Femur (tissue), 1 donor: ENCODE measurements at places on chromosomes 3 and 15.

GRCh38 chr3:72554689-72555088 lies 293.6 kb downstream of the SHQ1 start:
- DNase-seq, result no peak

DNA sequence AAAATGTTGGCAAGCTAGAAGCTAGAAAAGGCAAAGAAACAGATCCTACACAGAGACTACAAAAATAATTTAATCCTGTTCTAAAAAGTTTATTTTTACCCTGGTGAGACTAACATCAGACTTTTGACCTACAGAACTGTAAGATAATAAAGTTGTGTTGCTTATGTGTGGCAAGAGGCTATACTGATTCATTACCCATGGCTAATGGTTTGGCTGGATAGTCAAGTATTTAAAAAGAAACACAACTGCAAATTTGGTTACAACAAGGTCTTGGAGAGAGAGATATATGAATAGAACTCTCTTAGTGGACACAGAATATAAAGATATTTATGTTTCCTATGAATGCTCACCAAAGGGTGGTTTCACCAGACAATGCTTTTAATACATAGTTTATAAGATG lies 364.2 kb upstream of the PLSCR5 start:
- DNase-seq, result no peak

DNA sequence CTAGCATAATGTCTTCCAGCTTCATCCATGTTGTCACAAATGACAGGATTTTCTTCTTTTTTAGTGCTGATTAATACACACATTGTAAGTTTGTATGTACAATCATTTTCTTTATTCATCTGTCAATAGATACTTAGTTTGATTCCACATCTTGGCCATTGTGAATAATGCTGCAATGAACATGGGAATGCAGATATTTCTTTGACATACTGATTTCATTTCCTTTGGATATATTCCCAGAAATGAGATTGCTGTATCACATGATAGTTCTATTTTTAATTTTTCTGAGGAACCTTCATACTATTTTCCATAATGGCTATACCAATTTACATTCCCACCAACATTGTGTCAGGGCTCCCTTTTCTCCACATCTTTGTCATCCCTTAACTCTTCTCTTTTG lies 117.9 kb downstream of the MEIS2 start:
- DNase-seq, result no peak

DNA sequence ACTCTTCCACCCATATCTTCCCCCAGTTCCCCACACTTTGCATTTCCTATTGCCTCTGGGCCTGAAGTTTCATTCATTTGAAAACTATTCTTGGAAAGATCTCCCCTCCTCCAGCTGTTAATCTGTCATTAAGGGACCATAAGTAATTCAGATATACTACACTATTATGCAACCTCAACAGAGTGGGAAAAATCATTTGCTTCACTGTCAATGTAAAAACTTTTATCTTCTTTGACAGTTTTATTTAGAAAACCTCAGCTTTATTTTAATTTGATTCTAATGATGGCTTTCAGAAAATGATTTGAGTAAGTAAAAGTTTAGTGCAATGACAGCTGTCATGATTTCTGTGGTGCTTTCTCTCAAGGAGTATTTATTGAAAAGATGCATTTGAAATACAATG lies 435.3 kb upstream of the KCNMB2 start:
- DNase-seq, result no peak

- DNase-seq, result no peak
Observed at GRCh38 chr3:111972891-111973290, 5.9 kb upstream of the ABHD10 start.

- DNase-seq, result no peak
Observed at GRCh38 chr3:143831208-143831607, 17.1 kb downstream of the SLC9A9 start.

DNA sequence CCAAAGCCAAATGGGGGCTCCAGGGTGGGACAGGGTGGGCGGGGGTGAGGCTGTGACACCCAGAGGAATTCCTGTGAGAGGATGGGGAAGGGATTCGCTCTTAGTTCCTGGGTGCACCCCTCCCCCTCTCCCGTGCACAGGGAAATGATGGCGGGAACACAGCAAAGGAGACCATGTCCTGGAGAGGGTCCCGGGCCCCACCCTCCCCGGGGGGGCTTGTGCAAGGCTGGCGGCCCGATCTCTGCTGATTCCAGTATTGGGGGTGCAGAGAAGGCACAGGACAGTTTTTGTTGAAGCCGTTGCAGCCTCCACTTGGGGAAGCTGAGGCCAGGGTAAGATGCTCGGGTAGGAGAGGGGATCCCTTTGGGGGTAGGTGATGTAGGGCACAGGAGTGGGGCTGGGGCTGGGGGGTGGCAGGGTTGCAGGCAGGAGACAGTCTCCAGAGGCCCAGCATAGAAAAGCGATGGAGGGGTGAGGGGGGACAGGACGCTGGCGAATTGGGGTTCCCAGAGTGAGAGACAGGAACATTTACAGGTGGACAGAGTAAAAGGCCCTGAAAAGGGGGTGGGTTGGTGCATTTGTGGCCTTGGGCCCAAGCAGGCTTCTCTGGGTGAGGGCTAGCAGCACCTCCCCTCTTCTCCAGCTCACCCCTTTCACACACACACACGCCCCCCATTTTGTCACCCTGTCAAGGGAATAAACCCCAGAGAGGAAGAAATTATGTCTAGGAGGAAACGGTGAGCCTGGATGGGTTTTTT lies 38.5 kb downstream of the HMCES start:
- peak; percentile 47 for DNase-seq

DNA sequence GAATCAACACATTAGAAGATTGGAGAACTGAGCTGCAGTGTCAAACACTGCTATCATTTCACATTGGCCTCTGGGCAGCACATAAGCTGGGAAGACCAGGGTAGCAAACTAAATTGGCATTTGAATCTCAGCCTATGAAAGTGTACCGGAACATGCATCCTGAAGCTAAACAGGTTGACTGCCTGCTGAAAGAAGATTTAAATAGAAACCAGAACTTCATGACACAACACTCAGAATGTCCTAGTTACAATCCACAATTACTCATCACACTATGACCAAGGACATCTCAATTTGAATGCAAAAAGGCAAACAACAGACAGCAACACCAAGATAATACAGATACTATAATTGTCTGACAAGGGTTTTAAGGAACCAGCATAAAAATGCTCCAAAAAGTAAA lies 26.2 kb downstream of the TM2D3 start:
- DNase-seq, result no peak

GRCh38 chr3:124297062-124297980 lies 305.4 kb upstream of the ROPN1 start:
- peak; percentile 37 for DNase-seq

DNA sequence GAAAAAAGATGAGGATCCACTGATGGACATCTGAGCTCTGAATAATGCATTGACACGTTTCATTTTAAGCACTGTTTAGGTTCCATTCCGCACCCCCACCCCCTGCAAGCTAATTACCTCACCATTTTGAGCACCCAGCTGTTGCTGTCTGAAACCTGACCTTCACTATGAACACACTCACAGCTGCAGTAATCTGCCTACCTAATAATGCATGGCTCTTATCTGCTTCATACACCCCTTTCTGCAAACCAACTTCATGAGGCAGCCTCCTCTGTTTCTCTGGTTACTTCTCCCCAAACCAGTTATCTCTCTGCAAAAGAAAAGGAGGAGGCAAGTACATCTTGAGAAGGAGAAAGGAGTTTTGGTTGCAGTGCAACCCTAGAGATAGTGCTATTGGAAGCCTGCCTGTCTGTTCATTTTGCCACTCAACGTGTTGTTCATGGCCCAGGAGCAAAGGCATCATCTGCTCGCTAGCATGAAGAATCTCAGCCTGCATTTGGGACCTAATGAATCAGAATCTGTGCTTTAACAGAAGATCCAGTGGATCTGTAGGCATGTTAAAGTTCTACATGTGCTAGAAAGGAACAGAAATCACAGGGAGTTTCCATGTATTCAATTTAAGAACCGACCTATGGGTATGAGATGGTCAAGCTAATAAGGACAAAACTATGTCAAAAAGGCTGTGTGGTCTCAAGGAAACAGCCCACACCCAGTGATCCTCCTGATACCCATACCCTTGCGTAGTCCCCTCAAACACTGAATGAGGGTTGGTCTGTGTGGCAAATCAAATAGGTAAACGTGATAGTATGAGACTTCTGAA lies 87.2 kb downstream of the MB21D2 start:
- DNase-seq, result no peak

DNA sequence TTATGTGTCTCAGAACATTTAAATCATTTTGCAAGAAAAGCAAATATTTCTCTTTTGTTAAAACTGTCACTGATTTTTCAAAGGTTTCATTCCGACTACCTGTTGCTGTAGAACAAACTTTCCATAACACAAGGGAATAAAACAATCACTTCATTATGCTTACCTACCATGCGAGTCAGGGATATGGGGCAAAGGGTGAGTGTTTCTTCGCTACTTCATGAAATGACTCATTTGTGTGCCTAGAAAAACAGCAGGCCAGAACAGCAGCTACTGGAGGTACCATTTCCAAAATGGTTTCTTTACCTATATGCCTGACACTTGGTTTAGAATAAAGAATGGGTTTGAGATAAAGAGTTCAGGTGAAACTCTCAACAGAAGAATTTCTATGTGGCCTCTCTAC lies 712.5 kb downstream of the PLOD2 start:
- DNase-seq, result no peak

DNA sequence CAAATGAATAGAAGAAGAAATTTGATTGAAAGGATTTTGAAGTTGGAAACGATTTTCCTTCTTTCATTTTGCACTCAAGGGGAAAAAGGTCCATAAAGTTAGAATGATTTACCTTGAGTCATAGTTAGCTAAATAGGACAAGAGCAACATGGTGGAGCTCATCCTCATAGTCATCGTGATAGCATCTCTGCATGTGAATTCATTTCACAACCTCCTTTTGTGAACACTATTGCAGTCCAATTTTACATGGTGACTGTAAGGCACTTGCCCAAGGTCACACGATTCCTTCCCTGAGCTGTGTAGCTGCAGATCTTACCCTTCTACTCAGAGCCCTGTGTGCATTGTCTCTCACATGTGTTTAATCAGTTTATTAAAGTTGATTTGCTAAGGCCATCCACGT lies 359.8 kb upstream of the C2CD4B start:
- no peak for DNase-seq

DNA sequence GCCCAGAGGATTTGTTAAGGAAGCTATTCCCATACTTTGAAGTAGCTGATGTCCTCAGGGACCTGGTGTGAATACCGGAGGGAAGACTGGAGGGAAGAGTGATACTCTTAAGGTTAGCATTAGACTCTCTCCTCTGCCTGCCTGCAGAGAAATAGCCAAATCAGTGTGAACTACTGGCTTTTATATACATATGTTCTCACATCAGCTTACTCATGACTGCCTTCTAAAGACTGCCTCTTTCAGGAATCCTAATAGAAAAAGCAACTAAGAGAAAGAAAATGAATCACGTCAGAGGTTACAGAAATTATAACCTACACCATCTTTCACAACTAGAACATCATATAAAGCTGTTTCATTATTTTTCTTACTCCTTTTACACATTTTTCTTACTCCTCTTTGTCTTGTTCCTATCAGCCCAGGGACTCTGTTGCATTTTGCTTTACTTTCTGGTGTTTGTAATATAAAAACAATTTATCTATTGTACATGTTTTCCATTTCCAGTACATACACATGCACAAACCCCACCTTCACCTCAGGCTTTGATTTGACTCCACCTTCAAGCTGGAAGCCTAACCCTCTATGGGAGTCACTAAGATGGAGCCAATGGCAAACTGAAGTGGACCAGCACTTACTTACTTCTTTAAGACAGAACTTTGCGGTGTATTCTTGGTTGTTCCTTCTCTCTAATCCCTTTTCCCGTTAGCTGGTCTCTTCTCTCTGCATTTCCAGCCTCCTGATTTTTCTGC lies 257.7 kb upstream of the UBE2E1 start:
- no peak for DNase-seq

GRCh38 chr15:47337836-47338235 lies 379.5 kb upstream of the SEMA6D start:
- DNase-seq, result no peak

DNA sequence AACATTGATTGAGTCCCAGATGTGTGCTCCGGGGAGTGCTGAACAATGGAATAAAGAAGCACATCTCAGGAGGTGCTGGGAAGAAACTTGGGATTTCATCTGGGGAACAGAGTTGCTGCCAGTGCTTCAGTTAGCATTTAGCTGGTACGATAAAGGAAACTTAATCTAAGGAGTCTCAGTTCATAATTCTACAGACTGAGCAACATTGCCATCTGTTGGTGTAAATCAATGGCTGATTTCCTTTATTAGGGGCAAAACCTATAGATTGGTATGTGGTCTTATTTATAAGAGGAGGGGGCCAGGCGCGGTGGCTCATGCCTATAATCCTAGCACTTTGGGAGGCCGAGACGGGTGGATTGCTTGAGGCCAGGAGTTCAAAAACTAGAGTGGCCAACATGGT lies 8.9 kb downstream of the MKRN2OS start:
- DNase-seq, result no peak

DNA sequence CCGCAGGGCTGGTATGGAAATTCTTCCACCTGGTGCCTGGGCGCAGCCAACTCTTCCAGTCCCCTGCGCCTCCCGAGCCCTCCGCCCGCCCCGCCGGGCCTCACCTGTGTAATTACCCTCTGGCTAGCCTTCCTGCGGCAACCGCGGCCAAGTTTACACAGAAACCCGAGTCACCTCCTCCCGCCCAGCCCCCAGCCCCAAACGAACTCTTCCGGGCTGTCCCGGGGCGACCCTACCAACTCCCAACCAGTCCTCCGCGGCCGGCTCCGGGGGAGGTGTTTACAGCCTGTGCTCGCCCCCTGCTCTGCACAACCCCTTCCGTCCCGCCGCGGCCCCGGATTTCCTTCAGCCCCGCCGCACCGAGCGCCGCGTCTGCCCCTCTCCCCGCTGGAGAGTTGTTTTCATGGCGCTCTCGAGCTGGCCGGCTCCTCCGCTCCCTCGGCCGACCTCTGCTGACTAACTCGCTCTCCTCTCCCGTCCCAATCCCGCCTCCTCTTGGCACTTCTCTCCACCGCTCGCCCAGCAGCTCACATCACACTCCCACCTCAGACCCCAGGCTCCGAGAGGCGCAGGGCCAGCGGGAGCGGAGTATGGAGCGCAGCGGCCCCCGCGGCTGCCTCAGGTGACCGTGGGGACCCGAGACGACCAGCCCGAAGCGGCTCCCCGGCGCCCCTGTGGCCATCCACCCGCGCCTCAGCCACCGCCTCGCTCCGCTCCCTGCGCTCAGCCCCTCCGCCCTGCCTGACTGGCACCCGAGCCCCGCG lies 538 bp downstream of the ATOSA start:
- peak; percentile 85 for DNase-seq

DNA sequence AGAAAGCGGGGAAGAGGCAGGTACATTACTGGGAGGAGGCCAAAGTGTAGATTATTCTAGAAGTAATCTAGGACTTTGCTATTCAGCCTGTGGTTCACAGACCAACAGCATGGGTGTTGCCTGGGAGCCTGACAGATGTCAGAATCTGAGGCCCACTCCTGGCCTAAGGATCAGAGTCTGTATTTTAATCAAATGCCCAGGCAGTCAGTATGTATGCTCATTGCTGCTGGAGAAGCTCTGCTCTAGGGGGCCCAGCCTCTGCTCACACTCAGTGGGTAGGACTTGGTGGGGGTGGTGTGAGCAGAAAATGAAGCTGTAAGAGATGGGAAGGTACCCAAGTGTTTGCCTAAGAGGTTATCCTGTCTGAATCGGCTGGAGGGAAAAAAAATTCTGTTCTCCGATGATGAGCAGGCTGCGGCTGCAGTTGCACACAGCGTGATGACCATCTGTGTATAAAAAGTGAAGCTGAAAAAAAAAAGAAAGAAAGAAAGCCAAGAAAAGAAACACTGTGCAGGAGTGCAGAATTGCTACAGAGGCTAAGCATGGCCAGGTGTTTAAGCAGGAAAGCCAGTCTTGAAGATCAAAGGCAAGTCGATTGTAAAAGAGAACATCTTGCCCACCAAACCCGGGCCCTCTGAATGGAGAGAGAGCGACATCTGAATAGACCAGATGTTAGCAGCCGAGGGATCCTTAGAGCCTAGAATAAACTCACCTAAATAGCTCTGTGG lies 65.2 kb downstream of the EIF4E3 start:
- no peak for DNase-seq
